NCI-H526 (cell line): ENCODE measurements at places on chromosomes 13 and 19.

DNA sequence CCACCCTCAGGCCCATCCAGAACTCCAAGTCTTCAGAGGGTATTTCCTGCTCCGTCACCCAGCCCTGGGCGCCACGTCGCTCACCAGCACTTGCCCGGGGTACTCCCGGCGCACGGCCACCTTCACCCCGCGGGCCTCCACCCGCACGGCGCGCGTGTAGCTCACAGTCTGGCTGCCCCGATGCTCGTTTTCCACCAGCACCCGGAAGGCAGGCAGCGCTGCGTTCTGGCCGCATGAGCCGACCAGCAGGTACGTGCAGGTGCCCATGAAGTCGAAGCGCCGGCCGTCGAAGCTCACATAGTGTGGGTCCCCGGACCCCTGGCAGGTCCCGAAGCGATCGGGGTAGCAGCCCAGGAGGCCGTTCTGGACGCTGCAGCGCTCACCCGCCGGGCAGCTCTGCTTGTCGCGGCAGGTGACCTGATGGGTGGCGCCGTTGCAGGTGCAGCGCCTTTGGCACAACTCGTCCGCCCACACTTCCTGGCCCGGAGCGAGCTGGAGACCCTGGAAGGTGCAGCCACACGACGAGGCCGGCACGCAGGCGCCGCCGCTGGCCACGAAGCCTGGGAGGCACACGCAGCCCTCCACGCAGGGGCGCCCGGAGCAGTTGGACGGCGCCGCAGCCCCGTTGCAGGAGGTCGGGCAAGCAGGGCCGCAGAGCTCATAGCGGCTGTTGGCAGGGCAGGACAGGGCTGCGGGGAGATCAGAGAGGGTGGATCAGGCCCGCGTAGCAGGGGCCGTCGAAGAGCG, 19.2 kb downstream of the FCGBP start:
- DNase-seq = no peak

DNA sequence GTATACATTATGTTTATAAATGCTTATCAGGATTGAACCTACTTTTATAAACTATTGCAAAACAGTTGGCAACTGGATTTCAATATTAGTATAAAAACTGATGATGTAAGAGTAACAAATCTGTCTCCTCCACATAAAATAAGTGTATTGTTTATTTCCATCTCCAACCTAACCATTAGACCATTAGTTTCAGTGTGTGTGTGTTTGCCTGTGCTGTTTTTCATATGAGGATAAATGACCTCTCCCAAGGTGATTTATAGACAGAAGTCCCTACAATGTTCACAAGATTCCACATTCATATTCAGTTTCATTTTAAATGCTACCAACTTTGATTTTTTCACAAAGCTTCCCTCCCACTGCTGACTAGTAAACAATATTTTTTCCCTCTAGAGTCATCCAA, 871.6 kb downstream of the PCDH9 start:
- DNase-seq = no peak

GRCh38 chr19:46726551-46726950, 9.6 kb upstream of the PRKD2 start:
- DNase-seq = no peak

GRCh38 chr13:97295283-97296182, 73.4 kb downstream of the MBNL2 start:
- no peak for DNase-seq

DNA sequence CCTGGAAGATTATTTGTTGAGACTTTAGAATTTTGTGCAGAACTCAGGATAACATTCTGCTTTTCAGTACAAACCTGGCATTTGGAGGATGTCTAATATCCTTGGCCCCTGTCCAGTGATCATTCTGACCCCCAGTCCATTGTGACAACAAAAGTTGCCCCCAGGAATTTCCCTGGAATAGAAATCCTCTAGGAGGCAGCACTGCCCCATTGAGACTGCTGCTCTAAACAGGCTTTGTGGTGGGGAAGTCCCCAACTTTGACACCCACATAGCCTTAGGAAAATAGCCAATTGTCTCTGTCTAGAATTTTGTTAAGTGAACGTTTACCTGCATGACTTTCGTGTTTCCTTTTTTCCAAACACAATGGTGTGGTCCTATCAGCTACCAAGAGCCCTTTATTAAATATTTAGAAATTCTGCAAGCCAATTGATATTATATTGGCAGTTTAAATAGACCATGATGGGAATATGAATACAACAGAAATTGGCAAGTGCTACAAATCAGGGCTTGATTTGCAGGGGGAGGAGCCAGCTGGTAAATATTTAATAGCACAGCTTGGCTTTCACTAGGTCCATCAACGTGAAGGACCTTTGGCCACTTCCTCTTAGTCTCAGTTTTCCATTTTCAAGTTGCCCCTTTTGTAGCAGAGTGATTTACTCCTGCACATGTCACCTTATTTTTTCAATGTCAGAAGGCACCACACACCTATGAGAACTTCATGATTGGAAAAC, 451.7 kb downstream of the EFNB2 start:
- peak; percentile 71 for DNase-seq
